Myocyte (in vitro differentiated cells): ENCODE measurements at places on chromosomes 4 and X.
A peak's percentile ranks its signal among the peaks of the same experiment; 100 is the strongest.

DNA sequence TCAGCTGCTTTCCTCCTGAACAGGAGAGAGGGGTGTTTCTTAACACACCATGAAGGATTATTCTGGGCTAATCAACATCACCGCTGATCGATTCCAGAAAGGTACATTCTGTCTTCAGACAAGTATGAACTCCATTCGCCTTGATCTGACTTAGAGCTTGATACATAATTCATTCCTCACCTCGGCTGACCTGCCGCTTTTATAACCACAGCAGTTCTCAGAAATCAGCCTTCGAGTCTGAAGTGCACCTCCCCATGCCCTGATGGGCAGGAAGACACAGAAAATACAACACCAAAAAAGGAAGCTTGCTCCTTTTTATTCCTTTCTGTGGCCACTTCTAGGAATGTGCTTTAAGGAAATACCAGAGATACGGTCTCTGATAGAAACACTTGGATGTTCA lies 85.7 kb downstream of the JAKMIP1 start:
- no peak for DNase-seq

DNA sequence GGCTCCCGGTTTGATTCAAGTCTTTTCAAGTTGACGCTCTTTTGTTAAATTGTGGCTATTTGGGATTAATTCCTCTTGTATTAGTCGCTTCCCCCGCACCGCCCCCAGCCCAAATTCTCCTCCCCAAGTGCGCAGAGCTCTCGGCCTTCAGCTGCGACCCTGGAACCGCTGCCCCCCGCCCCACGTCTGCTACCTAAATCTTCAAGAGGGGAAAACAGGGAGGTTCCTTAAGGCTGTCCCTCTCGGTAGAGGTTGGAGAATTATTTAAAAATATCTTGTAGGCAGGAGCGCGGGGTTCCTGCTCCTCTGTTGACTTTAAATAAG lies 860 bp upstream of the RPS6KA3 start:
- no peak for DNase-seq

DNA sequence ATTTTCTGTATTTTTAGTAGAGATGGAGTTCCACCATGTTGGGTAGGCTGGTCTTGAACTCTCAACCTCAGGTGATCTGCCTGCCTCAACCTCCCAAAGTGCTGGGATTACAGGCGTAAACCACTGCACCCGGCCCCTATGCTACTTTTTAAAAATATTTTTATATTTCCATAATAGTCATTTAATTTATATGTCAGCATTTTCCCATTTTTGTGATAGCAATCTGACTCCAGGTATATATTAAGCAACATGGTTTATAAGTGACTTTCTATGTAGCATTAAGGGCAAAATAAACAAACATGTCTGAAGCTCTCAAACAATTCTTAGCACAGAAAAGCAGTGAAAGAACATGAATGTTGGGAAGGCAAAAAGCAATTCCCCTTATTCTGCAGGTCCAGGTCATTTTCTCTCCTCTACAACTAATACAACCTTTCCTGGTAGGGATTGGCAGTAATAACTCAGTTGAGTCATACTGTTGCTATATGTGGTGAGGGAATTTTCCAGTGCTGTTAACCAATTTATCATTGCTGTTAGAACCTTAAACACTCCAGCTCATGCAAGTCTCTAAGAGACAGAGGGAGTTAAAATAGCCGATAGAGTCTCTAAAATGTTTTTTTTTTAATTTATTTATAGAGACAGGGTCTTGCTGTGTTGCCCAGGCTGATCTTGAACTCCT lies 24.0 kb downstream of the SMIM14 start:
- DNase-seq: peak; percentile 35

DNA sequence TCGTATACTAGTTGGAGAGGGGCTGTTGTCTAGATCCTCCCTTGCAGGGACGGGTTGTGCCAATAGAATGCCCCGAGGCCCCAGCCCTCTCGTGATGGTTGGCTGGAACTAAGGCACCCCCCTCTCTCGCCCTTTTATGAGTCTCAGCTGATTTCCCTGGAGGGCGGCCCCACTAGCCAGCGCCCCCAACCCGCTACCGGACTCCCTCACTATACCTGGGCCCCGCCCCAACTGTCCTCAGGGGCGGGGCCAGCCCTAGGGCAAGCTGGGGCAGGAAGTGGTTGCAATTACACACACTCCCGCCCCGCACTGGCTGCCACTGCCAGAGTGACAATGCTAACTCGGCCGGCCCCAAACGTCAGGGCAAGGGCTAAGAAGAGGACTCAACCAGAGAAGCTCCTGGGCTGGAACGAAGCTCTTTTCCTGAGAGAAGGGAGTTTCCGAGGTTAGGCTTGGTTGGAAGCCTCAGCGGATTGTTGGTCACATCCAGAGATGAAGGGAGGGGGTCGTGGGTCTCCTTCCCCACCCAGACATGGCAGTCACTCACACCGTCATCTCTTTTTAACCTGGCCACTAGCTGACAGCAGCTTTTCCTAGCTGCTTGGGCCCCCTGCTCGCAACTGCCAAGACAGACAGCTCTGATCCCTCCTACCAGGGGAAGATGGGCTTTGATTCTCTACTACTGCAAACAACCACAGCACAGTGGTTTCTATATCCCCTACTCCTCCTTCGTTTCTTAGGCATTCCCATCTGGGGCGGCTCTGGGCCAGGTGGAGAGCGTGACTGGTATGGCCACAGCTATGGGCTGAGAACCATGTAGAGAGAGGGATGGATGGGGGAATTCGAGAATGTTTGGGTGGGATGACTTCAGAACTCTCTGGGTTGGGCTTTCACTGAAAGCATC lies 21.0 kb upstream of the BCORL1 start:
- DNase-seq: no peak

DNA sequence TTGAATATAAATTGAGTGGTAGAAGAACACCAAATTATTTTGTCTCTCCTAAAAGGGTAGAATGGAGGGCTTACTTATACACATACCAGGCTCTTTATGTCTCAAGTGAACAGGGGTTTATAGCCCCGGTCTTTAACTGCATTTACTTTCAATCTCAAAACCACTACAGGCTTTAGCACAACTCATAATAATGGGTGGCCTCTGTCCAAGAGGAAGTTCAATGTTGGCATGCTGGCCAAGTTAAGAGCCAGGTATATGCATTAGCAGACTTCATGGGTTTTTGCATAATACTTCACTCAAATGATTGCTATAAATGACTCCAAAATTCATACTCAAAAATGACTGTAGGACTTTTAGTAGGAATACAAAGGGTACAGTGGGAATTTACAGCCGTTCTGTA lies 118.5 kb upstream of the OTUD4 start:
- DNase-seq: no peak

DNA sequence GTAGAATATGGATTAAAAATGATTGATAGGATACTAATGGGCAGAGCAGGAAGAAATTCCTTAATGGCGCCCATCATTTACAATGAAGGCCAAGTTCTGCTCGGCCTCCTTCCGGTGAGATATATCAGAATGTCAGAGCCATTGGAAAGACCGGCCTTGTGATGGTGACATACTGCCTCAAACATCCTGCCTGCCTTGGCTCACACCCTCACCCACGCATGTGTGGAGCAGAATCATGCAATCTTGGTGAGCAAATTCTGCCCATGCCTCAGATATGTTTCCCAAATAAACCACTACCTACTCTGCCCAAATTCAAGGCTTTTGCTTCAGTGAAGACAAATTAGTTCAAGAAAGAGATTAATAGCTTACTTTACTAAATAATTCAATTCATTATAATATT lies 163.3 kb downstream of the MID1 start:
- peak; percentile 5 for DNase-seq
